PC-3 (cell line): ENCODE measurements at places on chromosomes 16 and 17. TPM values are rescaled to one million over a fixed set of nuclear protein-coding genes. Genes with fewer than 3 reads are reported as not detected.
A peak's percentile ranks its signal among the peaks of the same experiment; 100 is the strongest.

The KREMEN2 gene
- 3.6 and 7.1 TPM in 2 replicates for total RNA-seq

The LAT gene
- total RNA-seq, result 0.29 and 1.0 TPM in 2 replicates

The SMIM5 gene
- 2.3 and 4.3 TPM in 2 replicates for total RNA-seq

- H3K4me1 ChIP-seq, result no peaks in the 10 kb centered on the region
- no peak overlapping the region for H3K27ac ChIP-seq
- no peaks in the 10 kb centered on the region for H3K27me3 ChIP-seq
- no peak overlapping the region for H3K4me3 ChIP-seq
Observed at GRCh38 chr16:1272453-1273198, 16.8 kb downstream of the TPSD1 start.

GRCh38 chr17:57892146-57892819 lies 42.4 kb upstream of the MRPS23 start:
- no peaks in the 10 kb centered on the region for H3K27me3 ChIP-seq
- H3K4me1 ChIP-seq, result peaks cover 61% of the 10 kb centered on the region
- H3K36me3 ChIP-seq, result no peaks in the 10 kb centered on the region
- H3K27ac ChIP-seq, result peak overlapping the region; percentile 93
- peak; percentile 97 for DNase-seq
- H3K4me3 ChIP-seq, result no peak overlapping the region

DNA sequence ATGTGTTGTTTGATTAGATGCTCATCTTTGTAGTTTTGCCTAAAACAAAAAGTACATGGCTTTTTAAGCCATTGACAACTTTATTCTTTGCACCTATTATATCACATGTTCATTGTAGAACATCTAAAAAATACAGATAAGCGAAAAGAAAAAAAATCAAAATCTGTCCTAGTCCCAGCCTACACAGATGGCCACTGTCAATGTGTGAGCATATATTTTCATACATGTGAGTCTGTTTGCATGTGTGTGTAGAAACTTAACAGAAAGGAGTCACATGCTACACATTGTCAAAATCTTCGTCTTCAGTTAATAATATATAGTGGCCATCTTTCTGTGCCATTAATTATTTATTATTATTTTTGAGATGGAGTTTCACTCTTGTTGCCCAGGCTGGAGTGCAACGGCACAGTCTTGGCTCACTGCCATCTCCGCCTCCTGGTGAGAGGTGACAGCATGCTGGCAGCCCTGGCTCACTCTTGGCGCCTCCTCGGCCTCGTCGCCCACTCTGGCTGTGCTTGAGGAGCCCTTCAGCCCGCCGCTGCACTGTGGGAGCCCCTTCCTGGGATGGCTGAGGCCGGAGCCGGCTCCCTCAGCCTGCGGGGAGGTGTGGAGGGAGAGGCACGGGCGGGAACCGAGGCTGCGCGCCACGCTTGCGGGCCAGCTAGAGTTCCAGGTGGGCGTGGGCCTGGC lies 68.5 kb upstream of the AMZ2 start:
- no peak for DNase-seq
- no peaks in the 10 kb centered on the region for H3K27me3 ChIP-seq
- no peak overlapping the region for H3K4me3 ChIP-seq
- no peaks in the 10 kb centered on the region for H3K36me3 ChIP-seq

GRCh38 chr17:82414548-82415281 lies 3.4 kb upstream of the HEXD start:
- H3K4me3 ChIP-seq, result no peak overlapping the region
- no peak overlapping the region for H3K27ac ChIP-seq
- peak; percentile 61 for DNase-seq
- no peaks in the 10 kb centered on the region for H3K27me3 ChIP-seq

DNA sequence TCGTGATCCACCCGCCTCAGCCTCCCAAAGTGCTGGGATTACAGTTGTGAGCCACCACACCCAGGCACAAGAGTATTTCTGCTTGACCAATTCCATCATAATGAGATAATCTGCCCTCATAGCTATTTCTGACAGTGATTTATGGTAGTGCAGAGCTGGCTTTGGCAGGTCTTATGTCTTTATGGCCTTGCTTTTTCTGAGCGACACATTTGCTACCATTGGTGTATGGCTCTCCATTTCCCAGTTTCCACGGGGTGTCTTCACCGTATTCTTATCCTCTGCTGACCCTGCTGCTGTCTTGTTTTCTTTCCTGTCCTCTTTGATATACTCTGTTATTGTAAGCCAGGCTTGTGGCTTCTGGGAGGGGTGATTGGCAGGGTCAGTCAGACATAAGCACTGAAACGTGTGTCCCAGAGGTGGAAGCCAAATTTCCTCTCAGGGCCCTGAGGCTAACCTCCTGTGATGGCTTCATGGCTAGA lies 161.1 kb upstream of the TBX2 start:
- H3K36me3 ChIP-seq, result no peaks in the 10 kb centered on the region
- H3K27me3 ChIP-seq, result no peaks in the 10 kb centered on the region
- no peak for DNase-seq
- H3K4me3 ChIP-seq, result no peak overlapping the region

DNA sequence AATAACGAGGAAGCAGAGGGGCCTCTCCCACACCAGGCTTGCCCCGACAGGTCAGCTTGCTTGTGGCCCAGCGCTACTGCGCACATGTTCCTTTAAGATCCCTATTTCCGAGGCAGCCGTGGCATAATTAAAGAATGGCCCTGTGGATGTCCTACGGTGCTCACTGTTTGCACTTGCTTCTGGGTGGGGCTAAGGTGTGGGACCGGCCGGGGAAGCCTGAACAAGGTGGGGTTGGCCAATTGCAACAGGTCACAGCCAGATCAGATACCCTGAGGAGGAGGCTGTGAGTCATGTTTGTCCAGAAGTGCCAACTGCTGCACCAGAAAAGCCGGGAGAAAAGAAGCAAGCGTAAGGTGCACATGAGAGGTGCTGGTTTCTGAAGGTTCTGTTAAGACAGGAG lies 158.5 kb upstream of the CACNG5 start:
- H3K27me3 ChIP-seq, result no peaks in the 10 kb centered on the region
- peak overlapping the region; percentile 57 for H3K4me3 ChIP-seq
- H3K4me1 ChIP-seq, result peaks cover 47% of the 10 kb centered on the region
- peak overlapping the region; percentile 78 for H3K27ac ChIP-seq
- DNase-seq, result peak; percentile 96
